ENCODE measurements at places on chromosomes 4 and X. TPM values are rescaled to one million over a fixed set of nuclear protein-coding genes. Genes with fewer than 3 reads are reported as not detected.

Gene BRS3
- total RNA-seq = not detected

Gene MAGEA11
- total RNA-seq = not detected

Gene SPANXN3
- not detected for total RNA-seq

Gene MEPE
- total RNA-seq = not detected

Gene PKD2
- 21.4 TPM for total RNA-seq

Gene SYTL5
- 0.28 TPM for total RNA-seq

Gene SSX2B
- total RNA-seq = not detected

Gene FAM53A
- 0.69 TPM for total RNA-seq

Gene GLRB
- 0.64 TPM for total RNA-seq

Gene NAP1L3
- 0.62 TPM for total RNA-seq

Gene UGT2A1
- not detected for total RNA-seq

Gene APOOL
- 8.9 TPM for total RNA-seq

Gene TAF7L
- total RNA-seq = not detected

Gene P2RY10
- not detected for total RNA-seq

Gene MAGIX
- total RNA-seq = 1.7 TPM

Gene L1CAM
- total RNA-seq = 23.1 TPM

Gene PASD1
- not detected for total RNA-seq

Gene PNMA5
- not detected for total RNA-seq

Gene SORCS2
- total RNA-seq = 5.1 TPM

Gene CXCL13
- total RNA-seq = not detected

Gene ADH7
- not detected for total RNA-seq

Gene BCLAF3
- 1.3 TPM for total RNA-seq

Gene NPNT
- total RNA-seq = 0.18 TPM

Gene TMEM150C
- 0.85 TPM for total RNA-seq

Gene STOX2
- 3.4 TPM for total RNA-seq

Gene EIF1AX
- 104 TPM for total RNA-seq

Gene FAM9B
- total RNA-seq = not detected

Gene LDOC1
- 101 TPM for total RNA-seq

Gene PDZD4
- 3.8 TPM for total RNA-seq

Gene KLB
- total RNA-seq = 0.18 TPM

Gene KLHL4
- 3.5 TPM for total RNA-seq

Gene CENPE
- total RNA-seq = 8.6 TPM

Gene GAGE12G
- total RNA-seq = not detected

Gene GSPT2
- total RNA-seq = 8.4 TPM

Gene CCNQ
- total RNA-seq = 54.5 TPM

Gene TCEAL7
- total RNA-seq = not detected

Gene LAP3
- 36.0 TPM for total RNA-seq

Gene PABPC1L2A
- total RNA-seq = not detected

Gene CENPVL1
- not detected for total RNA-seq

Measured in A549 treated with RU486 at 1 μM for 4 hours (cell line).